Activated CD4-positive, alpha-beta T cell treated with anti-CD3 and anti-CD28 coated beads, Interleukin-2, amount 50 U/mL, for 48 hours (primary cell): ENCODE measurements at places on chromosomes 5 and 9.

- DNase-seq = no peak
Measured at GRCh38 chr9:38295764-38296163, 96.7 kb upstream of the ALDH1B1 start.

GRCh38 chr5:55919625-55920024 is 68.5 kb downstream of the IL31RA start:
- no peak for DNase-seq

DNA sequence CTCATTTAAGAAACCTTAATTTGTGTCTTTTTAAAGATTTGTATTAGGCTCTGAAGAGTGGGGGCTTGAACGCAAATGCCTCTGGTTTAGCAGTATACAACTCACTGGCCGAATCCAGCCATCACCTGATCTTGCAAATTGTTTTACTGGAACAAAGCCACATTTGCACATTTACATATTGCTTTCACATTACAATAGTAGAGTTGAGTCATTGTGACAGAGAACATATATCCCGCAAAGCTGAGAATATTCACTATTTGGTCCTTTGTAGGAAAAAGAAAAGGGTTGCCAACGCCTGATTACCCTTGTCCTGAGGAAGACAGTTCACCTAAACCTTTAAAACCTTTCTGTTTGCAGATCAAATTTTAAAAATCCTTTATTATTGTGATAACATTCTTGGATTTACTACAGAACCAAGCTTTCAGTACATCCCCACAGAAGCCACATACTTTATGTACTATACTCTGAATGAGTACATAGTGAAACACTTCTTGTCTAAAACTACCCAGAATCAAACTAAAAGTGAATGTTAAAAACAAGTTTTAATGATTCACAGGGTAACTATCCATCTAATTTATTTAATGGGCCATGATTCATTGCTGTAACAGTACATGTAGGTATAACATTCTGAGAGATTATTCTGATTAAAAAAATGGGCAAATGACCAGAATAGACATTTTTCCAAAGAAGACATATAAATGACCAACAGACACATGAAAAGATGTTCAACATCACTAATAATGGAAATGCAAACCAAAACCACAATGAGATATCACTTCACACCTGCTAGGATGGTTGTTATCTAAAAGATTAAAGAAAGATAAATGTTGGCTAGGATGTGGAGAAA is 161.0 kb downstream of the SLC25A46 start:
- DNase-seq = no peak

DNA sequence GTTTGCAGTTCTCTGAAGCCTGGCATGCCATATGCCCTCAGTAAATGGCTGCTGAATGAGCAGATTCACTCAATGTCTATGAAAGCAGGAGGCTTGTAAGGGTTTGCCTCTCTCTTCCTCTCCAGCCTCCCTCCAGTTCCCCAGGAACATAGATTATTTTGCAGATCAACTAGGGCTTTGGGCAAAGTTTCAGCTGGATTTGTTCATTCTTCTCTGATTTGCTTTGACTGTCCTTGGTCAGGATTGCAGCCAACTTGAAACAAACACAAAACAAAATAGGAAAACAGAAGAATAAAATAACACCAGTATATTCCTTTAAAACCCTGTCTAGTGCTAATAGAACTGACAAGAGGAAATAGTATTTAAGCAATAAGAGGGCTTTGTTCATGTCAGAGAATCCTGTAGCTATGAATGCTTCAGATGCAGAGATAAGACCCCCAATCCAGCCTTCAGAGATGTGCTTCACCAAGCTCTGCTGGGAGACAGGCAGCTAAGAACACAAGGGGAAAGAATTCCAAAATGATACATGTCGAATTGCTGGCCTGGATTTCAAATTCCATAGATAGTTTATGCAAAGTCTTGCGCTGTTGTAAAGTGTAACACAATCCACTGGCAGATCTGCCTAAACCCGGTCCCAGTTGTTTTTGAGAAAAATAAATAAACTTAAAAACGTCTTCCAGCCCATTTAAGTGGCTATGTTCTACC is 174.3 kb downstream of the PAPPA start:
- DNase-seq = no peak

DNA sequence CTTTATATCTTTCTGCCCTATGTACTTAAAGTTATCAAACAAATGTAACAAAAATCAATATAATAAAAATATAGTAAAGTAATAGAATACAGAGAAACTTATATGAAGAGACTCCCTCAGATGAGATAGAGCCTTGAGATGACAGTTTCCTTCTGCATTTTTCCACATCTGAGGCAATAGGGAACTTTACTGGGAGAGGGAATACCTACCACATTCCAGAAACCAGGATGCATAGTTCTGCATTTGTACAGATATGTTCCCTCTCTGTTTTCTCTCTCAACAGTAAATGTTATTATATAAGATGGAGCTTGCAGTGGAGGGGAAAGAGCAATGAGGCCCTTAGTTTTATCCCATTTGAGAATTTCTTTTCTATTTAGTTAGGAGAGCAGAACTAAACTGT is 109.6 kb upstream of the KCNN2 start:
- no peak for DNase-seq
